Stimulated activated CD8-positive, alpha-beta memory T cell treated with anti-CD3 and anti-CD28 coated beads, Interleukin-2, amount 100 ng/mL, for 1 hour (primary cell): ENCODE measurements at places on chromosomes 12 and 14.

DNA sequence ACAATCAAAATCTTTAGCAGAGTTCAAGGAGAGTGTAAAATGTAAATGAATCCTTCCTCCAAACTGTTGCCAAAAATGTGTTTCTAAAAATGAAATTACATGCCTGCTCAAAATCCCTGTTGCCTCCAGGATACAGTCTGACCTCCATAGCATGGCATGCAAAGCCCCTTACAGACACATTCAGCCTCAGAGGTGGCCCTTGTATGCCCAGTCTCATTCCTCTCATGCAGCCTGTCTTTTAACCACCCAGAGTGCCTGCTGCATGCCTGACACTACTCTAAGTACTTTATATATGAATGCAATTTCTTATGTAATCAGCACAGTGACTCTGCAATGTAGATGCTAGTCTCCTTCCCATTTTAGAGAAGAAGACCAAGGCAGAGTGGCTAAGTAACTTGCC lies 24.4 kb upstream of the PTPRQ start:
- no peak for DNase-seq

DNA sequence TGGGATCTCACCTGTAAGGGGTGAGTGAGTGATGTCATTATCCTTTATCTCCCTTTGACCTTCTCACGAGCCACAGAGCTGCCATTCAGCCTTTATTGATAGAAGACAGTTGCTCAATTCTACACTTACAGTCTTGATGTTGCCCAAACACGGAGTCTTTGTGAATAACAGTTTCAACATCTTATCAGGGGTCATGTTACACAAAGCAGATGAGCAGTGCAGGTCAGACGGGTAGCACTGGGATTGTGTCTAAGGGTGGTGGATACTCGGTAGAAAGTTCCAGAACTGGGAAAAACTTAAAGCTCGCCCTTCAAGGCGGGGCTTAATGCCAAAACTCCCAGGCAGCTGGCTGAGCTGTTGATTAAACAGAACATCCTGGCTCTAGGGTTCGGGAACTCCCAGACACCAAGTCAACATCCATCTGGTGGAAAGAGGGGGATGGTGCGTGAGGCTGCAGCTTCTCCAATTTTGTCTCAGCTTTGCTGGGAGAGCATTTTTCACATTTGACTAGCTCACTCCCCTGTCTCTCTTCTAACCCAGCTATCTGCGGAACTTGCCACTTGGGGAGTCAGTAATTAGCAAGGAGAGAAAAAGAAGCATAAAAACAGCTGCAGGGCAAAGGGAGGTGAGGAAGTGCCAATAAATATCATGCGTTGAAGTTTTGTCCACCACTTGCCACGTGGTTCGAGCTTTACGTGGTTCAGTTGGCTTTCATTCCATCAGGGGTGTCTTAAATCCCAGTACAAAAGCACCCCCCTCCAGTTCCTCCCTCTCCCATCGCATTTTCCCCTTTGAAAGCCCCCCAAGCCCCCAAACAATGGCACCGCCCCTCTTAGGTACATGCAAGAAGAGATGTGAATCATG lies 31.0 kb downstream of the FOXN4 start:
- no peak for DNase-seq

DNA sequence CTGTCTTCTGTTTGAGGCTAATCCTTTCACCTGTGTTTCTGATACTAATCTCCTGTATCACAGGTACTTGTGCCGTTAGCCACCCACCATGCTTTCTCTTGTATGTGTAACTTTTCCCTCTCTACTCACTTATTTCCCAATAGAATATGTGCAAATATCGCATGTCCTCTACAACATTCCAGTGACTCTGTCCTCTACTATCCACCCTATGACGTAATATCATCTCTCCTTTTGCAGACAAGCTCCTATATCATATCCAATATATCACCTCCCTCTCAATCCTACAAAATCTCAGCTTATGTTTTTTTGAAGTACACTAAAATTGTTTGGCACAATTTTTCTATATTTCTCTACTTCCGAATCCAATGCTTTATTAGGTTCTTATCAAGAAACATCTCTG lies 232.6 kb upstream of the LRFN5 start:
- no peak for DNase-seq

DNA sequence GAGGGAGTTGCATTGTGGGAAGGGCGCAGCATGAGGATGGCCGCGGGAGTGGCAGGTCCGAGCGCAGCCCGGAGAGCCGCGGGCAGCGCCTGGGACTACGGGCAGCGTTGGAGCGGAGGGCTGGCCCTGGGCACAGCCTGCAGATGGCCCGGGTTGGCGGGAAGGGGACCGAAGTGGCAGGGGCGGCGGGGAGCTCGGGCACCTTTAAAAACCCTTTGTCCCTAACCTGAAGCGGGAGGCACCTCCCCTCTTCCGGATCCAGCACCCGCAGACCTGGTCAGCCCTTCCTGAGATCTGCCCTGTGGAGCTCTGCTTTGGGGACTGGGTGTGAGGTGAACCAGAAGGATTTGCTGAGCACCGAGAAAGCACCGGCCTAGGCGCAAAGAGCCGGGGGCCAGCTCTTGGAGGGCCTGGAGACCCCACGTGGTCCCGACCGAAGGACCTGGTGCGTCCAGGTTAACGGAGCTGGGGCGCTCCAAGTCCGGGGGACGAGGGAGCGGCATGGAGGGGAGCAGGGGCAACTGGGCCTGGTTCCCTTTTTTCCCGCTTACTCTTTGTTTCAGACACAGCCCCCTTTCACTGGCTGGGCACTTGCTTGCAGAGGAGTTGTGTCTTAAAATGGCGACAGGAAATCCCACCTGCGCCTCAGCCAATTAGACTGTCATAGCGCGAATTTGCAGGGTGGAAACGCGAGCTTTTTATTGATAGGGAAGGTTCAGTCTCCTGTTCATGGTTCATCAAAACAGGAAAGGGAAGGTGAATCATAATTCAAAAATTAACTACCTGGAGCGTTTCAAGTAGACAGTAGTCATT lies 792 bp upstream of the SLC38A1 start:
- peak; percentile 40 for DNase-seq

DNA sequence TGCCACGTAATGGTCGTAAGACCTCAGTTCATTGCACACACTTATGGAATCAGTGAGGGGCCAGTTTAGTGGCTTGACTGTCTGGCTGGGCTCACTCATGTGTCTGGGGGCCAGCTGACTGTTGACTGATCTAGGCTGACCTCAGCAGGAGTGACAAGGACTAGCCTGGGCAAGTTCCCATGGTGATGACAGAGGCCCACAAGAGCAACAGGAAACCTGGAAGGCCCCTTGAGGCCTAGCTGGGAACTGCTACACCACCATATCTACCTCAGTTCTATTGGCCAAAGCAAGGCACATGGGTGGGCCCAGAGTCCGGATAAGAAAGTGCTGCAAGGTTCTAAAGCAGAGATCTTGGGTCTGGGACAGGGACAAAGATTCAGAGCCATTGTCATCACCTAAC lies 21.3 kb upstream of the RFLNA start:
- no peak for DNase-seq

GRCh38 chr14:31749275-31749674 lies 188.1 kb downstream of the NUBPL start:
- no peak for DNase-seq

DNA sequence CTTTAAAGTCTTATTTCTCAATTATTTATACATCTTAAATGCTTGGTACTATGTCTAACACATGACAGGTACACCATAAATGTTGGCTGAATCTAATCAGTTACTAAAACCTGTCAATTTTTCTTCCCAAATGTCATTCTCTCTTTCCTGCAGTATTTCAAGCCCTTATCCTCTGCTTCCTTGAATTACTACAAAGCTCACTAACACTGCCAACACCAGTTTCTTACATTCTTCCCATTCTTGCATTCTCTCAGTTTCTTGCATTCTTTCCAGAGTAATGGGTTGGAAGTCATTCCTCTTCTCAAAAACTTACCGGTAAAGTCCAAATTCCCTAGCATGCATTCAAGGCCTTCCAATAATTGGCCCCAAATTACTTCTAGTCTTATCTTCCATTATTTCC lies 9.6 kb upstream of the SMARCC2 start:
- DNase-seq: no peak
